CD4-positive, alpha-beta memory T cell (primary cell): ENCODE measurements at places on chromosomes 16 and 17.

- no peak for DNase-seq
These were observed 3.7 kb downstream of the GP2 start for GRCh38 chr16:20323591-20324117.

- peak; percentile 36 for DNase-seq
These were observed 127.8 kb downstream of the HS3ST3B1 start for GRCh38 chr17:14428648-14429029.

GRCh38 chr17:57995076-57995956 lies 7.3 kb upstream of the VEZF1 start:
- peak; percentile 60 for DNase-seq

DNA sequence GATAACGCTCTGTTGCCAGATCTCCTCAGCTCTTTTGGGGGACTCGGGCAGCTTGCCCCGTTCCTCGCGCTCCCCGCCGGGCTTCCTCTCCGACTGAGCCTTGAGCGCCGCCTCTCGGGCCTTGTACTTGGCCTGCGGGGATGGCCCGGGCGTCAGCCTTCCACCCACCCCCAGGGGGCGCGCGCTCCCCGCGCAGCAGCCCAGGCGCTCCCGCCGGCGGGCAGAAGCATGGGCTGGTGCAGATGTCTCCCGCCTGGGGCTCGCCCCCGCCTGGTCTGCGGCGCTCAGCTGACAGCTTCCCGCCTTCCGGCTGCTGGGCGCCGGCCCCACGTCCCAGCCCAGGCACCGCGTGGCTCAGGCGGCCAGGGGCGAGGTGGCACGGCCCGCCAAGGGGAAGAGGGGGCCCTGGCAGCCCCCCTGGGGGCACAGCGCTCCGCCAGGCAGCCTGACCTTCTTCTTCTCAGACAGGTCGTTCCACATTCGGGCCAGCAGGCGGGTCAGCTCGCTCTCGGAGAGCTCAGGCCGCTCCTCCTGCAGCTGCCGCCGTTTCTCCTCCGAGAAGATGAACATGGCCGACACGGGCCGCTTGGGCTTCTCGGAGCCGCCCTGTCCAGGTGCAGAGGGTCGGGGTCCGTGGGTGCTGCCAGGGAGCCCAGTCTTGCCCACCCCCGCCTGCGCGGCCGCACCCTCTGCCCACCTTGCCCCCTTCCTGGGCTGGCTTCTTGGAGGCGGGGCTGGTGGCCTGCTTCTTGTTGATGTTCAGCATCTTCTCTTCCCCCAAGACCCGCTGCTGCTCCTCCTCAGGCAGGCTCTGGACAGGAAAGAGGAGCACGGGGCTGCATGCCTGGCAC lies 8.9 kb downstream of the UBTF start:
- DNase-seq = peak; percentile 92

DNA sequence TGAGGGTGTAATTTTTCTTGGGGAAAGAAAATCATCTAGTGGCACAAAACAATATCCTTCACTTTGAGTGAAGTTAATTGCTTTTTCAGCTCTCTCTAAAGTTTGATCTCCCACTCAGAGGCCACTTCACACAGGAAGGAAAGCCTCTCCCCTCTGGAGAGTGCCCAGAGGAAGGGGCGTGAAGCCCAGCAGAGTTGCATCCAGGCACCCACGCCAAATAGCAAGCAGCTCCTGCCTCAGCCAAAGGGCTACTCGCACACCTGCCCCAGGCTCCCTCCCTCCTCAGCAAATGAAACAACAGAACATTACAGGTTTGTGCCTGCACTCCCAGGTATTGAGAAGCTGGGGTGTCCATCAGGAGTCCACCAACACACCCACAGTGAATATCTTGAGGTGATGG lies 183.0 kb upstream of the RPL38 start:
- no peak for DNase-seq

- no peak for DNase-seq
These were observed 87.9 kb downstream of the OR1D5 start for GRCh38 chr17:2975469-2975958.

GRCh38 chr16:72639494-72639893 lies 408.4 kb downstream of the ZFHX3 start:
- DNase-seq = no peak

GRCh38 chr16:3718019-3718391 lies 681 bp upstream of the TRAP1 start:
- no peak for DNase-seq

DNA sequence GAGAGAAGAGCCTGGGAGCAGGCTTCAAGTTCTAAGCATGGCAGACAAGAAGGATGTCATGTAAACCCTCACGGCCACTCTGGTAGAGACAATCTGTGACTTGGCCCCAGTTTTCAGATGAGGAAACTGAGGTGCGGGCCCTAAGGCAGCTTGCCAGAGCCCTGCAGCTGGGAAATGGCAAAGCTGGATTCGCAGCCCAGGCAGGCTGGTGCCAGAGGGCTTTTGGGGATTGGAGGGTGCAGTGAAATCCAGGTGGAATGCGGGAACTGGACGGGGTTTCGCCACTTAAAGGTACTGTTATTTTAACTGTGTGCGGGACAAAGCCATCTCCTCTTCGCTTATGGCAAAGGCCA lies 477 bp upstream of the OSGIN1 start:
- no peak for DNase-seq

GRCh38 chr17:65794572-65794971 lies 233.1 kb upstream of the AXIN2 start:
- DNase-seq = peak; percentile 14

- DNase-seq = no peak
These were observed 39.6 kb upstream of the NAT9 start for GRCh38 chr17:74815550-74816370.

DNA sequence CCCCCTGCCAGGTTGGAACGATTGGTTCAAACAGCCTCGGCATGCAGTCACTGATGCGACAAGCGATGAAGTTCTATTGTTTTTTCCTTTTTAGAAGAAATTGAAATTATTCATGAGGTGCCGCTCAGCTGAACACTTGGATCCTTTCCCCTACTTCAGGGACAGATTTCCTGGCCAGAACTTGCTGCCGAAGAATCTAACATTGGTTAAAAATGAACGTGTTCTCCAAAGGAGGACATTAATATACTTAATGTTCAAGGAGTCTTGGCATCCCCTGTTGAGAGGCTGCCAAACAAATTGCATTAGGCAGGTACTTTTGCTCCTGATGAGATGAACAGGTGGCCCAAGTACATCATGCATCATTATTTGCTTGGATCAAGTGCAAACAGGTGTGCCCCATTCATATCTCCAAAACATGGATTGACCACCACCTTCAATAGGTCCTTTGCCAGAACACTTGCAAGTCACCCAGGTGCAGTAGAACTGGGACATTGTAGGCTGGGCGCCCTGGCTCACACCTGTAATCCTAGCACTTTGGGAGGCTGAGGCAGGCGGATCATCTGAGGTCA lies 437.2 kb downstream of the HAPSTR1 start:
- no peak for DNase-seq

DNA sequence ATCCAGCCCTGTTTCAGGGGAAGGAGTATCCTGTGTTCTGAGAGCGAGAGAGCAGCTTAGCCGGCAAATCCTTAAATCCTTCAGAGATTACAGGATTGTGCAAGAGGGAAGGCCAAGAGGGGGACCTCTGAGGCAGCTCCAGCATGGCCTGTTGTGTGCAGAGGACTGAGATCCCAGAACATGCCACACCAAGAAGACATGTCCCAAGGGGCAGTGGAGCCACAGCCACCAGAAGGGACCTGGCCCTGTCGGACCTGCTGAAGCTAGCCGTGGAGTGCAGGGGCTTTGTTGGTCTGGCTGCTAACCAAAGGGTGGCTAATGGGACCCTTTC lies 1.6 kb upstream of the MRC2 start:
- DNase-seq = no peak

DNA sequence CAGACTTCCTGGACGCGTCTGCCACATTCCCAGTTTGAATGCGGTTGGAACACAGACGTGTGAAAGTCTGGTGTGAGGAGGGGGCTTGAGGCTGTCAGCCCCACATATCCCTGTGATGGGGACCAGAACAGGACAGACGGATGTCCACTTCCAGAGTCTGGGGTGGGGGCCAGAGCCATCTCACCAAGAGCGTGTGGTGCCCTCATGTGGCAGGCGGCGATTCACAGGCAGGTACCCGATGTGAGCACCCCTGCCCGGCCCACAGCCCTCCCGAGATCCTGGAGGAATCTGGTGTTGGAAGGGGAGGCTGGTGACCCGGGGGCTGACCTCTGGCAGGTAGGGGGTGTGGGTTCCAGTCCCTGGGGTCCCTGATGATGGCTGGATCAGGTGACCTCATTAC lies 51.5 kb downstream of the ENGASE start:
- no peak for DNase-seq

DNA sequence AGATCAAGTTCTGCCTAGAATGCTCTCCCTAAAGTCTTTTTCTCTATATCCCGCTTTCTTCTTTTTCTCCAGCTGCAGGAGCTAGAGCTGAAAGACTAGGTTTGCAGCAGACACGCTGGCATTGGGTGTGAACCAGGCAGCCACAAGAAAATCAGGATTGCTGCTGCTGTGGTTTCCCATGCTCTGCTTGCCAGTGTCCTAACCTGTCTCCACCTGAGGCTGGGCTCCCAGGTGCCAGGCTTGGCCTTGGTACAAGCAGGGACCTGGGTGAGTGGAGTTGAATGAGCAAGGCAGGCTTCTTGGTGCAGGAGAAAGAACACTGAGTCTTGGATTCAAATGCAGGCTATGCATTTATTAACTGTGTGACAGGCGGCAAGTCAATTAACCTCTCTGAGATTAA lies 440.3 kb upstream of the MAF start:
- DNase-seq = no peak

DNA sequence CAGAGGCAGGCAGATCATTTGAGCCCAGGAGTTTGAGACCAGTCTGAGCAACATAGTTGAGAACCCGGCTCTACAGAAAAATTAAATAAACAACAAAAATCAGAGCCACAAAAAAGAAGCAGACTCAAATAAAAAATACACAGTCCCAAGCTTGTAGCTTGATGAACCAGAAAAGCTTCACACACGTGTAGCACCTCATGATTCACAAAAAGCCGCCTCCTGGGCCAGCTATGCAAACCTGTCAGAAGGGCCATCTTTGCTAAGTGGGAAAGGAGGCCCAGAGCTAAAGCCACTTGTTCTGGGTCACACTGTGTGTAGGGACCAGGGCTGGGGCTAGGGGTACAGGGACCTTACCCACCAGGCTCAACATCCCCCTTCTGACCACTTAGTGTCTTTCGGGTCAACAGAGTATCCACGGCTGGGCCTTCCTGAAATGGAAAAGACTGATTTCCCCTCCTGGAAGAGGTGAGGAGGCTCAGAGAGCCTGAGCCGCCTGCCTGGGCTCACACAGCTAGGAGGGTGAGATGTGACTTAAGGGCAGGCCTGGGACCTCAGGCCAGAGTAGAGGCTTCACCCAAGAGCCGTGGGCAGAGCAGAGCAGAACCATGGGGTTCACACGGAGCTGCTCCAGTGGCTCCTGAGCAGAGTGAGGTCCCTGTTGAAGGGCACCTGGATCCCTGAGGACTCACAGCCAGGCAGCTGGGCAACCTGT lies 269.6 kb downstream of the PARN start:
- DNase-seq = no peak

DNA sequence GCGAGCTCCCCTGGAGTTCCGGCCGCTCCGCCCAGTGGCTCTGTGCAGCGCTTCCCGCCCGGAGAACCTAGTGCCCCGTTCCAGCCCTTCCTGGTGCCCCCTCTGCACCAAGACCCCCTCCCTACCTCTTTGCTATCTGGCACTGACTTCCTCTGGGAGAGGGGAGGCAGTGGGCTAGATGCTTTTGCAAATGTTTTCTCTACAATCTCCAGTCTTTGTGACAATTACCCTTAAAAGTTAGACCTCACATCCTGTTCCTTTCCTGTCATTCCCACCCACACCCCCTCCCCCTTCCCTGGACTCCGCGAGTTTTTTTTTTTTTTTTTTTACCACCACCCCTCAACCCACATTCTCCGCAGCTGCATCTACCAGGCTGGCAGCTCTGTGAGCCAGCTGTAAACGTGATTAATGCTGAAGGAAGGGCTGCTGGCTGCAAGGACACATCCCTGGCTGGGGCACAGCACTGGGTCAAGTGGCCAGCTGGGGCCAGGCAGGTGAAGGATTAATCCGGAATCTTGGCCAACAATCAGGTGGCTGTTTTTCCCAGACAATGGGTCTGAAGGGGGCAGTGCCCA lies 101.5 kb downstream of the MGAT5B start:
- no peak for DNase-seq

GRCh38 chr16:31869511-31870201 lies 4.0 kb upstream of the ZNF267 start:
- peak; percentile 91 for DNase-seq

DNA sequence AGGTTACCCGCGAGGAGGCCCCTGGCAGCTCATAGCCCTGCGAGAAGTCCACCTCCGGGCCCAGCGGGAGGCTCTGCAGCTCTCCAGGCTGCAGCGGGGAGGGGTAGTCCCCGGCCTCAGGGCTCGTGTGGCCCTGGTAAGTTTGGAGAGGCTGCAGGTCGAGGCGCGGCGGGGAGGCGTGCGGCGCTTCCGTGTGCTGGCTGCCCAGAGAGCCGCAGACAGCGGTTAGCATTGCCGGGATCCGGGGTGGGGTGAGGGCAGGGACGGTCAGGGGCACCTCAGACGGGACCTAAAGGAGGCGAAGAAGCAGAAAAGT lies 2.8 kb downstream of the SP6 start:
- no peak for DNase-seq

GRCh38 chr17:61282377-61282776 lies 117.3 kb upstream of the TBX2 start:
- no peak for DNase-seq

- DNase-seq = peak; percentile 63
These were observed 11.5 kb downstream of the SLC35B1 start for GRCh38 chr17:49696233-49696761.

GRCh38 chr16:86259499-86259898 lies 250.8 kb upstream of the FOXF1 start:
- no peak for DNase-seq

DNA sequence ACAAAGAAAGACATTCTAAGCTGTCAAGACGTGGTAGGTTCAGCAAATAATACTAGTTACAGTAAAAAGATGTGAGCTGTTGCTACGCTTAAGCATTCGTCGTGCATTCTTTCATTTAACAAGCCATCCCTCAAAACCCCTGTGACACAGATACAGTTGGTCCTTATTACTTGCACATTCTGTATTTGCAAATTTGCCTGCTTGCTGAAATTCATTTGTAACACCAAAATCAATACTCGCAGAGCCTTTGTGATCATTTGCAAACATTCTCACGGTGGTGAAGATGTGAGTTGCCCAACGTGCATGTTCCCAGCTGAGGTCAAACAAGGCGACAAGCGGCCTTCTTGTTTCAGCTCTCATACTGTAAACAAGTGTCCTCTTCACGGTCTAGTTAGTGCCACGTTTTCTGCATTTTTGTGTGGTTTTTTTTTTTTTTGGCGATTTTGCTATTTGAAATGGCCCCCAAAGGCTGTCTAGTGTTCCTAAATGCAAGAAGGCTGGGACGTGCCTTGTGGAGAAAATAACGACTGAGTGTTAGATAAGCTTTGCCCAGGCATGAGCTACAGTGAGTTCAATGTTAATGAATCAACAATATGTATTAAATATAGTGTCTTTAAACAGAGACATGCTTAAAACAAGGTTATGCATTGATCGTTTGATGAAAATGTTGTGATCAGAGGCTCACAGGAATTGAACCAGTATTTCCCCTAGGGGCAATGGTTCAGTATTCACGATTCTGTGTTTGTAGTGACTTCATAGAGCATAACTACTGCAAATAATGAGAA lies 84.1 kb downstream of the RAB11FIP4 start:
- DNase-seq = no peak

- no peak for DNase-seq
These were observed 20.7 kb upstream of the CCDC92B start for GRCh38 chr17:2770129-2770528.
